ENCODE measurements at places on chromosomes 5 and 9.

DNA sequence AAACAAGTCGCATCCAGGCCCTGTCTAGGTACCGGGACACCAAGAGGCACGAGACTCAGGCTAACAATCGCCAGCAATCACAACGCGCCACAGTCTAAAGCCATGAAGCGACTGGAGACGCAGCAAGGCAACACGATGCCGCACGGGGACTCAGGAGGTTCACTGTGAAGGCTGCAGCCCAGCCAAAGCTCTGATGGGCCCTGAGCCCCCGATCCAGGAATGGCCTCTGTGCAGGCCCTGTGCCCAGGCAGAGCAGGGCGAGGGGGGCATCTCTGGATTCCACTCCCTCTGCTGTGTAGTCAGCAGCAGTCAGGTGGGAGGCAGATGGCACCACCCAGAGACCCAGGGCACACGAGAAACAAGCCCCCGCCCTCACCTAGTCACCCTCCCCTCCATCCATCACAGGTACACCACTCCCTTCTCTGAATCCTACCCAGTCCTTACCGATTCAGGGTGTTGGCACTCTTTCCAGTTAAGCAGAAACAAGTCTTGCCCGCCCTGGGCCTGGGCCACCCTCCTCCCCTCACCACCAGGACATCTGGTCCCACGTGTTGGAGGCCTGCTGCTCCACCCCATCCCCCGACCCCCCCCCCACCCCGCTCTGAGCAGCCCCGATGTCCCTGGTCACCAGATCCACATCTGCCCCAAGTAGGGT lies 1.1 kb downstream of the RALGDS start:
- DNase-seq = no peak

DNA sequence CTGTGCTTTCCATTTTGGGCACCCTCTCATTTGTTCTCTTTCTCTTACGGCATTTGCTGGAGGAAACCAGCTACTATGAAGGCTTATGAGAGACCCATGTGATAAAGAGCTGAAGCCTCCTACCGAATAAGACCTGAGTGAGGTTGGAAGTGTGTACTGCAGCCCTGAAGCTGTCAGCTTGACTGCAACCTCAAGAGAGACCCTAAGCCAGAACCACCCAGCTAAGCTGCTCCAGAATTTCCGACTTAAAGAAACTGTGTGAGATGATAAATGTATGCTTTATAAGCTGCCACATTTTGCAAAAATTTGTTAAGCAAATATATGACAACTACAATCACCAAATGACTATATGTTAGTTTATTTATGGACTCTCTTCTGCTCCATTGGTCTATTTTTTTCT lies 151.7 kb upstream of the PTPRD start:
- DNase-seq = no peak

DNA sequence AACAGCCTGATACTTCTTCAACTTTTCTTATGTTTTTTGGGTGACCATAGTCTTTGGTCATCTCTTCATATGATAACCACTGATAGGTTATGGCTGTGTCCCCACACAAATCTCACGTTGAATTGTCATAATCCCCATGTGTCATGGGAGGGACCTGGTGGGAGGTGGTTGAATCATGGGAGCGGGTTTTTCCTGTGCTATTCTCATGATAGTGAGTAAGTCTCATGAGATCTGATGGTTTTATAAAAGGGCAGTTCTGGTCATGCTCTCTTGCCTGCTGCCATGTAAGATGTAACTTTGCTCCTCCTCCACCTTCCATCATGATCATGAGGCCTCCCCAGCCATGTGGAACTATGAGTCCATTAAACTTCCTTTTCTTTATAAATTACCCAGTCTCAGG lies 8.7 kb downstream of the RHOBTB3 start:
- no peak for DNase-seq

GRCh38 chr5:139371482-139372435 lies 11.3 kb downstream of the SLC23A1 start:
- no peak for DNase-seq

- no peak for DNase-seq
These were observed 101.8 kb downstream of the CDK5RAP2 start for GRCh38 chr9:120478208-120478607.

DNA sequence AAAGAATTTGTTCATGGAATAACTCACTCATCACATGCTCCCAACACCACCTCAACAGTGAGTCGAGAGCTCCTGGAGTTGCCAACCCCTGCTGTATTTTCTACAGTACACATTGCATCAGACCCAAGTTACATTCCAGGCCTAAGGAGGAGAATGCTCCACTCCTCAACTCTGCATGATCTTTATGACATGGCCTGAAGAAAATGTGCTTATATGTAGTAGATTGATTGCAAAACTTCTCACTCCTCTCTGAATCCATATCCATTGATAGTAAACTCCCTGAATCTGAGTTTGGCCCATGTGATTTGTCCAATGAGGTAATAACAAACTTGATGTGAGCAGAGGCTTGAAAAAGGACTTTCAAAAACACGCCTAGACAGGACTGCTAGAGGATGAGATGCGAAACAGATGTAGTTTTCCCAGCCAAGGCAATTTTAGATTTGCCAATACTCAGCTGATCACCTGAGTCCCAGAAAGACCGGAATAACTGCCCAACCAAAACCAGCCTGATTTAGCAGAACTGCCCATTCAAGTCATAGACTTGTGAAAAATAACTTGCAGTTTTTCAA lies 29.0 kb upstream of the PAPPA start:
- DNase-seq = no peak

- DNase-seq = no peak
These were observed 4.4 kb downstream of the CRB2 start for GRCh38 chr9:123360161-123361085.

DNA sequence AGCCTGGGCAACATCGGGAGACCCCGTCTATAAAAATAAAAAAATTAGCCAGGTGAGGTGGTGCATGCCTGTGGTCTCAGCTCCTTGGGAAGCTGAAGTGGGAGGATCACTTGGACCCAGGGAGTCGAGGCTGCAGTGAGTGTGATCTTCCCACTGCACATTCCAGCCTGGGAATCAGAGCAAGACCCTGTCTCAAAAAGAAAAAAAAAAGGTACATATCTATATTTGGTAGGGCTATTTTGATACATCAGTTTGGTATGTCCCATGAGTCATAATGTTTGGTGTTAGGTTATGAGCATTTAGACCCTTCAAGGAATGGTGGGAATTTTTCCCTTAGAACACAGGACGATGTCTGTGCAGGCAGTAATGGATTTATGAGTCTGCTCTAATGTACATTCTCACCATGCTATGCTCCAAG lies 55.3 kb upstream of the POU4F3 start:
- DNase-seq = no peak

- no peak for DNase-seq
These were observed 62.5 kb upstream of the PSD2 start for GRCh38 chr5:139733010-139733688.

DNA sequence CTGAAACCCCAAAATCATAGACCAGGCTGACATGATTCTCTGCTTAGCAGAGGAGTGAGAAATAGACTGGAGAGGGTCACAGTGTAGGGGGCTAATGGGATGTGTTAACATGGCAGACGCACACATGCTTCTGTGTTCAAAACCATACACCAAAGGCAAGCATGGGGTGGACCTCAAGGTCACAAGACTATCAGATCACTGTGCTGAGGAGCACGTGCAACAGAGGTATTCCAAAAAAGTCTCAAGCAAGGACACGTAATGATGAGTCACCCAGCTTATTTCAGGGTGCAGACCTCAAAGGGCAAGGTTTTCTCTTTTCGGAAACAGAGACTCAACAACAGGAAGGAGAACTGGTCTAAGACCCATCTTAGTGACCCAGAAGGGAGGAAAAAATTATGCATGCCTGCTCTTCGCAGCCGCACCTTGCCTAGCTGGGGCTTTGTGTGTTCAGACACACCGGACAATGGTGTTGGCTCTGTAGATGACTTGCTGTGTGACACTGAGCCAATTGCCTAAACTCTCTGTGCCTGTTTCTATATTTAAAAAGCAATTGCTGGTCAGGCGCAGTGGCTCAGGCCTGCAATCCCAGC lies 20.3 kb downstream of the WHRN start:
- DNase-seq = no peak

- no peak for DNase-seq
These were observed 471.8 kb downstream of the KIF4B start for GRCh38 chr5:155485386-155485785.

DNA sequence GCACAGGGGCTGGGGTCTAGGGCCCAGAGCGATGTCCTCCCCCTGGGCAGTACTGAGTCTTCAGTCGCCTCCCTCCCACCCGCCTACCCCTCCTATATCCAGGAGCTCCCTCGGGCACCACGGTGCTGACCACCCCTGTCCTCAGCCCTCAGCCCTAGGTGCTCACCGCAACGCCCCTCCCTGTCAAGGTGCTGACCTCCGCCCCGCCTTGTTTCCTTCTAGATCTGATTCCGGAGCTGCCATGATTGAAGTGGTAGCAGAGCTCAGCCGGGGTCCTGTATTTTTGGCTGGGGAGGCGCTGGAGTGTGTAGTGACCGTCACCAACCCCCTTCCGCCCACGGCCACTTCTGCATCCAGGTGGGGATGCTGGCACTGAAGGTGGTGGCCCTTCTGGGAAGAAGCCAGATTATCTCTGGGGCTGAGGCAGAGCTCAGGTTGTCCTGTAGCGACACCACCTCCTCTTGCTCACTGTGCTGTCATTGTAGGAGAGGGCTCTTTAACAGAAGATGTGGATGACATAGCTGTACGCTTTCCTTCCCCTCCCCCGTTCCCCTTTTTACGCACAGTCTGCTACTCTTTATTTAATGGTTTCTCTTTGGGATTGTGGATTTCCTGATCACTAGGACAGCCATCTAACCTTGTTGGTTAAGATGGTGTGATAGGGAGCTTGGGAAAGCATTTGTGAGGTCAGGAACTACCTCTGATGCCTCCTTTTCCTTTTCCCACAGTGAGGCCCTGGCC lies 598 bp downstream of the RGP1 start:
- no peak for DNase-seq

DNA sequence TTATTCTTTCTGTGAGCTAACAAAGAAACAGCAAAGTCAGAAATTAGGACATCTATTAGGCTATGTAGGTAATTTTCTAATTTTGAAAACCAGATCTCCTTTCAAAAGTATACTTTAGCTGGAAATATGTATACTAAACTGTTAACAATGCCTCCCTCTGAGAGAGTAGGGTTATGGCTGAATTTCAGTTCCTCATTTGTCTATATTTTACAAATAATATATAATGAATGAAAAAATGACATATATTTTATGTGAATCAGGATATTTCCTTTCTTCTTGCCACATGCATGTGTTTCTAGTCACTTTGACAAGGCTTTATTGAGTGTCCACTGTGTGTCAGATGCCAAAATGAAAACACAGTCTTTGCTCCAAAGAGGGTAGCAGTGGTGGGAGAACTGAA lies 15.4 kb downstream of the HACD4 start:
- DNase-seq = no peak

DNA sequence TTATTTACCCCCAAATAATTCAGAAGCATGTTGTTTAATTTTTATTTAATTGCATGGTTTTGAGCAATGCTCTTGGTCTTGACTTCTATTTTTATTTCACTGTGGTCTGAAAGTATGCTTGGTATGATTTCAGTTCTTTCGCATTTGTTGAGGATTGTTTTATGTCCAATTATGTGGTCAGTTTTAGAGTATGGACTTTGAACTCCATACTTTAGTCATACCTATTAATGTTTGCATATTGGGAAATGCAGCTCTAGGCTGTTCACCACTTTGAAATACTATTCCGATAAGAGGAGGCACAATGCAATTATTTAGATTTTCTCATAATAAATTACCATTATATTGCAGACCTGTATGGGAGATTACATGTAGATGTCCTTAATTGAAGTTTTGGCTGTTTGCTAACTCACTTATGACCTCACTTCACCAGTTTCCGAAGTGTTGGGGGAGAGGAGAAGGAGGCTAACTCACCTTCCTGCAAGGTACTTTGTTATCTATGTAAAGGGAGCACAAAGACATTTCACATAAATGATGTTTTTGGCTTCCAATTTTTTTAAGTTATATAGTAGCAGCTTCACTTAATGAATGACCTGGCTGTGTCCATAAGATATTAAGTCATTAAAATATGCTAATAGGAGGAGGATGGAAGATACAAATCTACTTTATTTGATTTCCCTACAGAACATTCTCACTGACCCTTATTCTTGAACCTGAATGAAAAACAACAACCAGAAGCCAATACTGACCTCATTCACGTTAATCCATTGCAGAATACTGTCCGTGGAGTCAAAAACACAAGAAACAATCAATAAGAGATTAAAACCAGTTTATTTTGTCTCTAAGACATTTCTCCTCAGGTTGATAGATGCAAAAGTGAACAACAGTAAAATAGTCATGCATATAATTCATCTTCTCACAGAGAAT lies 970.3 kb upstream of the ARRDC3 start:
- no peak for DNase-seq

- DNase-seq = no peak
These were observed 100.8 kb downstream of the TMC1 start for GRCh38 chr9:72622186-72622585.

DNA sequence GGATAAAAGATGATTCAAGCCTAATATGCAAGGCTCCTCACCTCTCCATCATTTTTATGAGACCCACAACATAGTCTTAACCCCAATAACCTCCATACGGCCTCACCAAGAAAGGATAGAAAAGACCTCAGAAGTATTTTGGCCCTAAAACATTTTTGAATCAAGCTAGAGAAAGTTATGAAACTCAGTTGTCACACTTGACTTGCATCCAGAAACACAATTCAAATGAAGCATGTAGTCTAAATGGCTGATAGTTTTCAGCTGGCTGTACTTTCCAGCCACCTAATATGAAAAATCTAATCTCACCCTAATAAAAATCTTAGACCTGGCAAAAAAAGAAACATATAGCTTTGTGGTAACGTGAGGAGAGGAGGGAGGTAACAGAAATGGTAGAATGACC lies 116.1 kb downstream of the ARL15 start:
- no peak for DNase-seq

DNA sequence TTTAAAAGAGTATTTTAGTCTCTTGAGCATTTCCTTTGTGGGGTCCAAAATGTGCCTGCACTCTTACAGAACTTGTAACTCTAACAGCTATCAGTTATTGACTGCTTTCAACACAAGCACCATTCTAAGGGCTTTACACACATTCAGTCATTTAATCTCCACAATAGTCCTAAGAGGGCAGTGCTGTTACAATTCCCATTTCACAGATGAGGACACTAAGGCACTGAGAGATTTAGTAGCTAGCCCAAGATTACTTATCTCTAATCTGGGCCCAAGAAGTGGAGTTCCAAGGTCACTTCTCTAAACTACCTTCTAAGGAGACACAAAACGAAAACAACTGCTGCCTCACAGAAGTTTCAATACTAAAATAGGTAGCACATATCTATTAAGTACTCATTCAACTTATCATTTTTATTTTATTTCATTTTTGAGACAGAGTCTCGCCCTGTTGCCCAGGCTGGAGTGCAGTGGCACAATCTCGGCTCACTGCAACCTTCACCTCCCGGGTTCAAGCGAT lies 275.2 kb downstream of the CWC27 start:
- DNase-seq = no peak

Measured in NCI-H748 treated with DMSO at 0.1 percent for 48 hours (cell line).